ENCODE measurements at places on chromosomes 16 and 17.

DNA sequence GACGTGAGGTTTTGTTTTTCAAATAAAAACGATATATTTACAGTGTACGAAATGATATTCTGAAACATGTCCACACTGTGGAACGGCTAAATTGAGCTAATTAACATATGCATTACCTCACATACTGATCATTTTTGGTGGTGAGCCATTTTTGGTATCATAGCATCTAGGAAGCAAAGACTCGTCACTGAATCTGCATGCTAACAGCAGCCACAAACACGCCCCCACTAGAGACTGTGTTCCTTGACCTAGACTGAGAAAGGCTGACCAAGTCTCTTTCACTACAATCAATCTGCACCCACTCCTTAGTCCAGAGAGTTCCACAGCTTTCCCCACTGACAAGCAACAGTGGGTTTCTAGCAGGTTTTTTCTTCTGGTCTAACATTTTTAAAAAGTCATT lies 29.5 kb downstream of the NPLOC4 start:
- no peak for DNase-seq

- DNase-seq: no peak
Observed at GRCh38 chr17:80797741-80798594, 193.7 kb upstream of the CHMP6 start.

DNA sequence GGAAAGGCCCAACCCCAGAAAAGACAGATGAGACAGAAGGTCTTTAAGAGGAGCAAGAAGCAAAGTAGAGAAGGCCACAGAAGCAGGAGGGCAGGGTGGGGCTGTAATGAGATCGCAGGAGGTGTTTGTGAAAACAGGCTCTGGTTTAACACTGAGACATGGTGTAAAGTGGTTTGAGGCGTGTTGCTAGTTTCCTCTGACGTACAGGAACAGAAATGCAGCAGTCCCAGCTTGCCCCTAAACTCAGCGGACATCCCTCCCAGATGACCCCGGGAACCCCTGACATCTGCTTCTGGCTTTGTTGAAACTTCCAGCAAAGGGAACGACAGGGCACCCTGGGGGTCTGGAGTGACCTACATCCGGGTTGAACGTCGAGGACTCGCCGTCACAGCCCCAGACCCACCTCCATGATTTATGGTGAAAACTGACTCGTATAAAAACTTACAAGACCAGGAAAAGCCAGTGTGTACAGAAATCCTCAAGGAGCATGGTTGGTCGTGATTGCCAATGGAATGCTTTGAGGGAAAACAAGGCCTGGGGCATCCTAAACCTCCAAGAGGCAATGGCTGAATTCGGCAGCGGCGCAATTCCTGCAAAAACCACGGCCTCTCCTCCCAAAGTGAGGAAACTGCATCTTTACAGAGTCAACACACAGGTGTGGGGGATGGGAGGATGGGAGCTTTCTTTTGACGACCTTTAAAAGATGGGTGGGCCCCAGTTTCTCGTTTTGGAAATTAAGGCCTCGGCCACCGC lies 25.8 kb downstream of the LITAF start:
- no peak for DNase-seq

DNA sequence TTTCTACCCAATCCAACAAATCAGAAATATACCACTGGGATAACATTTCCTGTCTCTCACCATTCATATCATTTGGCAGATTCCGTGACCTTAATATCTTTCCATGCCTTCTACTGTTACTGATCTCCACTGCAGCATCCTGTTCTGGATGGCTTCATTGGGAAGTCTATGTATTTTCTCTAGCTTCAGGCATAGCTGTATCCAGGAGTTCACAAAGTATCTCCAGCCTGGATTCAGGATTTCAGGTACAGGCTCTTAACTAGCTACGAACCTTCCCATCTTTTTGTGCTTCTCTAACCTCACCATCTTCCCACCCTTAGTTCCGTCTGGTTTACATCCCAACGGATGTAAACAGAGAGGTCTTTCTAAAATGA lies 15.2 kb upstream of the USP10 start:
- no peak for DNase-seq

Data from kidney glomerular epithelial cell (primary cell).